ENCODE measurements at places on chromosomes 2 and 18. TPM values are rescaled to one million over a fixed set of nuclear protein-coding genes. Genes with fewer than 3 reads are reported as not detected.

Gene PSD4
- total RNA-seq = 0.60 TPM

Gene FOXD4L1
- total RNA-seq = not detected

Gene LYPD6B
- total RNA-seq = not detected

- H3K4me3 ChIP-seq = no peak overlapping the region
- H3K27me3 ChIP-seq = no peaks in the 10 kb centered on the region
- H3K27ac ChIP-seq = peak overlapping the region; percentile 29
Observed at GRCh38 chr2:191738667-191739066, 60.7 kb downstream of the NABP1 start.

GRCh38 chr2:179932786-179933185, 71.4 kb upstream of the ZNF385B start:
- DNase-seq = no peak
- no peaks in the 10 kb centered on the region for H3K36me3 ChIP-seq
- no peaks in the 10 kb centered on the region for H3K27me3 ChIP-seq
- no peak overlapping the region for H3K4me3 ChIP-seq

DNA sequence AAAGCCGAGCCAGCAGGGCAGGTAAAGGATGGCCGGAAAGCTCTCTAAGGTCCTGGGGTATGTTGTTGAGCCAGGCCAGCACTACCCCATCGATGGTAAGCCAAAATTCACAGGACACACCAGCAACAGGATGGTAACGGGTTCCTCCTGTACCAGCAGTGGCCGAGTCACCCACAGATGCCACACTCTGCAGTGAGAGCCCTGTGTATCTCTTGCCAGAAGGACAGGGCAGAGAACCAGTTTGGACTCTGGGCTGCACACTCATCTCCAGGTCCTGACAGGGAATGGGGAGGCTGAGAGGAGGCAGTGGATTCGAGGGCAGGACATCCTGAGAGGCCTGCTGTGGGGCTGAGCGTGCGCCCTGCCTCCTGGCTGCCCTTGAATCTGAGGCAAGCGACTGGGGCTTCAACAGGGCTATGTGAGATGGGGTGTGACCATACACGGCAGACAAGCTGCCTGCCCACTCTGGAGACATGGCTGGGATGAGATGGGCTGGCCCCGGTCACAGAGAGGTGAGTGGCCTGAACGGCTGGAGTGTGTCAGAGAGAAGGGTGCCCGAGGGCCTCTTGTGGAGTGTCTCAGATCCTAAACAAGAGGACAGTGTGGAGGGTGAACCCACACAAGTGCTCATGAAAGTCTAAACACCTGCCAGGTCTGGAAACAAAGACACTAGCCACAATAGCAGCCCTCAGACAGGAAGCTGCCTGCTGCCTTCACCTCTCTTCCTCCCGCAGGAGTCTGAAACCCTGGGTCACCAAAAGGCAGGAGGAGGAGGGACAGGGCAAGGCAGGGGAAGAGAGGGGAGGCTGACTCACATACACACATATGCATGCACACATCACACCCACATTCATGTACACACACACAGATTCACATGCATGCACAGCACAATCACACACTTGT, 182.3 kb downstream of the LOXHD1 start:
- peaks cover 5% of the 10 kb centered on the region for H3K4me1 ChIP-seq
- no peaks in the 10 kb centered on the region for H3K27me3 ChIP-seq
- no peaks in the 10 kb centered on the region for H3K36me3 ChIP-seq
- no peak overlapping the region for H3K27ac ChIP-seq
- H3K4me3 ChIP-seq = no peak overlapping the region
- DNase-seq = no peak

All from A673 (cell line).